ENCODE measurements at places on chromosomes 3 and 15. TPM values are rescaled to one million over a fixed set of nuclear protein-coding genes. Genes with fewer than 3 reads are reported as not detected.

GRCh38 chr3:42868841-42869240 is 6.8 kb downstream of the CYP8B1 start:
- H3K27ac ChIP-seq = no peak overlapping the region
- H3K4me3 ChIP-seq = no peak overlapping the region
- DNase-seq = no peak
- peaks cover 7% of the 10 kb centered on the region for H3K27me3 ChIP-seq
- H3K36me3 ChIP-seq = no peaks in the 10 kb centered on the region
- no peaks in the 10 kb centered on the region for H3K4me1 ChIP-seq

- DNase-seq = no peak
- H3K4me1 ChIP-seq = peaks cover 16% of the 10 kb centered on the region
- peaks cover 26% of the 10 kb centered on the region for H3K36me3 ChIP-seq
- no peak overlapping the region for H3K27ac ChIP-seq
These were observed 56.9 kb downstream of the ROPN1B start for GRCh38 chr3:126025862-126026261.

DNA sequence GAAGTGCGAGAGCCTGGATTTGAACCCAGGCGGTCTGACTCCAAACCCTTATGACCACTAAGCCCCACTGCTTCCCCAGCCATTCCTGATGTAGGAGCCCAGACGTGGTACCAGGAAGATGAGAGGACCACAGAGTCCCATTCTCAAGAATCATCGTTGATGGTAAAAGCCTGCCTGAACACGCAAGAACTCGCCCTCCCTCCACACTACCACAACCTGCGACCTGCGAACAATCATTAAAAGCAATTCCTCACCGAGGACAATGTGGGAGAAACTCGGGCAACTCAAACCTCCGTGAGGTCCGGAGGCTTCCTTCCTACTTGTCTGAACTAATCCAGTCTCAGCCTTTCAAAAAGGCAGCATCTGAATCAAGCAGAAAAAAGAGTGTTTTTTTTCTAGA is 10.3 kb downstream of the MAGI1 start:
- peaks cover 6% of the 10 kb centered on the region for H3K27me3 ChIP-seq
- H3K4me3 ChIP-seq = no peak overlapping the region
- no peak overlapping the region for H3K27ac ChIP-seq

- peaks cover 66% of the 10 kb centered on the region for H3K27me3 ChIP-seq
- H3K4me3 ChIP-seq = no peak overlapping the region
- peaks cover 29% of the 10 kb centered on the region for H3K4me1 ChIP-seq
- H3K36me3 ChIP-seq = no peaks in the 10 kb centered on the region
- no peak for DNase-seq
These were observed 2.9 kb upstream of the TMEM266 start for GRCh38 chr15:76056931-76057330.

GRCh38 chr3:172124271-172124670 is 84.9 kb downstream of the FNDC3B start:
- peaks cover 25% of the 10 kb centered on the region for H3K4me1 ChIP-seq
- no peak overlapping the region for H3K27ac ChIP-seq
- H3K27me3 ChIP-seq = no peaks in the 10 kb centered on the region
- no peak overlapping the region for H3K4me3 ChIP-seq
- no peak for DNase-seq
- H3K36me3 ChIP-seq = peaks cover 31% of the 10 kb centered on the region

GRCh38 chr3:192161661-192162060 is 565.7 kb downstream of the FGF12 start:
- H3K36me3 ChIP-seq = no peaks in the 10 kb centered on the region
- H3K27ac ChIP-seq = no peak overlapping the region
- no peaks in the 10 kb centered on the region for H3K27me3 ChIP-seq
- DNase-seq = no peak
- no peak overlapping the region for H3K4me3 ChIP-seq

Gene STRC
- 0.75 TPM for total RNA-seq

DNA sequence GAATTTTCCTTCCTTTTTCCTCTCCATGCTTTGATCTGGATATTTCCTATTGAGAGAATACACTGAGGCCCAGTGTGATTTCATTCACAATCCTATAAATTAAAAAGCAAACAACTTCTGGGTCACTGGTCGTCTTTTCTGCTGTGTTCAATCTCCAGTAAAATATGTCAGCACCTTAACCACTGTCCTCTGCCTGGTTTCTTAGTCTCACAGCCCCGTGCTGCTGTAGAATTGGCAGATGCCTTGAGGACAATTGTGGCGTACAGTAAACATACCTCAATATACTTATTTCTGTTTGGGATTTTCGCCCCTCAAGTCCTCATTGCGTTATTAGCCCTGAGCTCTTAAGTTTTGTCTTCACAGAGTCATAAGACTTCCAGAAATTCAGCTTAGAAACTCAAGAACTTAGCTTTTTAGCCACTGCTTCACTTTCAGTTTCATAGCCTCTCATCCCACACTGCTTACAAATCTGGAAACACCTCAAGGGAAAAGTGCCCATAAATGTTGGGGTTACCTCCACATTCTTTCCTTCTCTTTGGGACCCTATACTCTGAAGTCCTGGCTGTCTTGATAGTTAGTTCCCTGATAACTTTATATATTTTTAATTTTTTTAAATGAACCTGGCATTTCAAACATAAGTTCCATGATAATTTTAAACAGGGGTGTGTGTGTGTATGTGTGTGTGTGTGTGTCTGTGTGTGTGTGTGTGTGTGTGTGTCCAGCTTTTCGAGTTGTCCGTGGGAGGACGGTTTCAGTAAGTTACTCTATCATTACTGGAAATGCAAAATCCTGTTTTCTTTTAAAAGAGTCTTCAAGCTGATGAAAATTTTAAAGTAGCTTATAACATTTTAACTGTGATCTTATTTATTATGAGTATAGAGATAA is 238.4 kb upstream of the CTDSPL start:
- peaks cover 4% of the 10 kb centered on the region for H3K27me3 ChIP-seq
- H3K4me1 ChIP-seq = no peaks in the 10 kb centered on the region
- H3K36me3 ChIP-seq = no peaks in the 10 kb centered on the region
- no peak overlapping the region for H3K4me3 ChIP-seq
- no peak for DNase-seq
- H3K27ac ChIP-seq = no peak overlapping the region

Gene WDR93
- not detected for total RNA-seq

DNA sequence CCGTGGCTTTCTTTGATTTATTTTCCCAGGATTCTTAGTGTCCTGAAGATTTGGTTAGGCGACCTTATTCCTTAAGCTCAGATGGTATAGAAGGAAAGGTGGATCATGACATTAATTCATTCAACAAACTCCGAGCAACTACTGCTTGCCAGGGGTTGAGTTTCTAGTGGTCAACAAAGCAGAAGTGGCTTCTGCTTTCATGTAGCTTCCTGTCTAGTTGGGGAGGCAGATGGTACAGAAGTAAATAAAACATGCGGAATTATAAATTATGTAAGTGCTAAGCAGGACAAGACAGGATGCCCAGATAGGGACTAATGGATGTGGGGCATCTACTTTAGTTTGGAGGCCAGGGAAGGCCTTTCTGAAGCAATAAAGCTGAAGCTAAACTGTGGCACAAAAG is 15.6 kb downstream of the EEFSEC start:
- DNase-seq = no peak
- H3K27ac ChIP-seq = no peak overlapping the region
- no peaks in the 10 kb centered on the region for H3K27me3 ChIP-seq
- no peak overlapping the region for H3K4me3 ChIP-seq
- H3K36me3 ChIP-seq = no peaks in the 10 kb centered on the region
- H3K4me1 ChIP-seq = peaks cover 3% of the 10 kb centered on the region

DNA sequence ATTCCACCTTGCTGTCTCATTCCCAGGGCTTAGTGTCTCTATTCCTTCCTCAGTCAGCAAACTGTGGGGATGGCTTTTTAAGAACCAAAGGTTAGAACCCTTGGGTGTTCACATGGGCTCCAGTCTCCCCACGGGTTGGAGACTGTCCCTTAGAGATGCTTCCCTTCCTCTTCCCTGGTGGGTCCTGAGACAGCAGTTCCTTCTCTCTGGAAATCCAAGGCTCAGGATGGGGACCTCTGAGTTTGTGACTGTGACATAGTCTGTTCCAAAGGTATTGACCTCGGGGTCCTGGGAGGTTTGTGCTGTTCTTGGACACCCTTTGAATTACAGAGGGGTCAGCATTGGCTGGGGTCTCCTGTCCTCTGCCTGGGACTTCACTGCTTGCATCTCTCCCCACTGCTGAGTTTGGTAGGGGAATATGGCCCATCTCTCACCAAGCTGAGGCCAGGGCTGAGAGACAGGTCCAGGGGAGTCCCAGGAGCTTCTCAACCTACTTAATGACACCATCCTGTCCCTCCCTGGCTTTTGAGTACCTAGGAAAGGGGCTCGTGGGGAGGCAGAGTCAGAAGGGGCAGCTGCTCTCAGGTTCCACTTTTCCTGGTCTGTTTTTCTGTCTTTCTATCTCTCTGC is 1.5 kb downstream of the GRM2 start:
- no peak for DNase-seq
- H3K4me1 ChIP-seq = peaks cover 2% of the 10 kb centered on the region
- peaks cover 16% of the 10 kb centered on the region for H3K36me3 ChIP-seq
- no peak overlapping the region for H3K4me3 ChIP-seq
- H3K27me3 ChIP-seq = no peaks in the 10 kb centered on the region

GRCh38 chr3:140995881-140996280 is 54.2 kb downstream of the SLC25A36 start:
- H3K36me3 ChIP-seq = no peaks in the 10 kb centered on the region
- H3K27me3 ChIP-seq = peaks cover 16% of the 10 kb centered on the region
- no peak overlapping the region for H3K4me3 ChIP-seq

- H3K36me3 ChIP-seq = peaks cover 26% of the 10 kb centered on the region
- no peaks in the 10 kb centered on the region for H3K27me3 ChIP-seq
- H3K4me3 ChIP-seq = no peak overlapping the region
- no peaks in the 10 kb centered on the region for H3K4me1 ChIP-seq
- no peak overlapping the region for H3K27ac ChIP-seq
These were observed 151.7 kb downstream of the ATG7 start for GRCh38 chr3:11423868-11424267.

Gene ARID3B
- 49.2 TPM for total RNA-seq

- no peaks in the 10 kb centered on the region for H3K27me3 ChIP-seq
- no peak for DNase-seq
- H3K4me1 ChIP-seq = peaks cover 18% of the 10 kb centered on the region
- H3K27ac ChIP-seq = no peak overlapping the region
- peaks cover 28% of the 10 kb centered on the region for H3K36me3 ChIP-seq
These were observed 22.4 kb downstream of the CIAO2A start for GRCh38 chr15:64070965-64071851.

DNA sequence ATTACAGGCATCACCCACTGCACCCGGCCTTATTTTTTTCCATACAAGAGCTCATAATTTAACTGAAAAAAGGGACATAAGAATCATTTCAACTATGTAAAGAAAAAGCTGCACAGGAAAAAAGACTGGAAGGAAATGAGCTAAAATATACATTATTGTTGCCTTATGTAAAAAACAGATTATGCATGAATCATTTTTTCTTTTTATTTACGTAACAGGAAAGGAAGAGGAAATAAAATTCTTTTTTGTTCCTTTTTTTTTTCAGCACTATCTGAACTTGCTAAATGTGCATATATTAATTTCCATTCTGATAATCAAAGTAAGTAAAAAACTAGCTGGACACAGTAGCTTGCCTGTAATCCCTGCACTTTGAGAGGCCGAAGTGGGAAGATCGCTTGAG is 12.1 kb downstream of the KIF9 start:
- no peaks in the 10 kb centered on the region for H3K36me3 ChIP-seq
- H3K27me3 ChIP-seq = no peaks in the 10 kb centered on the region
- no peak overlapping the region for H3K27ac ChIP-seq

Gene INSYN1
- not detected for total RNA-seq

GRCh38 chr3:128983293-128984069 is 10.4 kb downstream of the CFAP92 start:
- no peaks in the 10 kb centered on the region for H3K36me3 ChIP-seq
- DNase-seq = no peak
- H3K4me1 ChIP-seq = no peaks in the 10 kb centered on the region
- H3K4me3 ChIP-seq = no peak overlapping the region

Gene H1-8
- not detected for total RNA-seq

DNA sequence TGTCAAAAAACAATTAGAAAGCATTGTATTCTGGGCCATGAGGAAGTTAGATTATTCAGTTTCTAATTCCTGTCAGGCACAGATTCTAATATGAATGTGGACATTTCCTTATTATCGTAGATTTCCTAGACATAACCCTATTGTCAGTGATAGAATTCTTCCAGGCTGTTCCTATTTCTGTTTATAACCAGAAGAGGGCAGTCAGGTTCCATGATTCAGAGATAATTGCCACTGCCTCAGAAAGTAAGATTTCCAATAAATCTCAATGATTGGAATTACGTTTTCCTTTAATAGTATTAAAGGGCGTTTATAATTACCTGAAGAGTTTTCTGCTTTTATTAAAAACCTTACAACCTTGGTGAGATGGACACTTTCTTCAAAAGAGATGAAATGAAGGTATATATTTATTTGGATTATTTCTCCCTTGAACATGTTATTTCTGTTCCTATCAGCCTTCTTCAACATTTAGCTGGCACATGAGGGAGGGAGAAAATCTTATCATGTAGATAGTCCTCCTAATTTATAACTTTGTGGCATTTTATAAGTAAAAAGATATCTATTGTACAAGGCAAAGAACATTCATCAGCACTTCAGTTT is 439.2 kb downstream of the MCTP2 start:
- no peak overlapping the region for H3K4me3 ChIP-seq
- H3K4me1 ChIP-seq = no peaks in the 10 kb centered on the region
- H3K27me3 ChIP-seq = peaks cover 17% of the 10 kb centered on the region

DNA sequence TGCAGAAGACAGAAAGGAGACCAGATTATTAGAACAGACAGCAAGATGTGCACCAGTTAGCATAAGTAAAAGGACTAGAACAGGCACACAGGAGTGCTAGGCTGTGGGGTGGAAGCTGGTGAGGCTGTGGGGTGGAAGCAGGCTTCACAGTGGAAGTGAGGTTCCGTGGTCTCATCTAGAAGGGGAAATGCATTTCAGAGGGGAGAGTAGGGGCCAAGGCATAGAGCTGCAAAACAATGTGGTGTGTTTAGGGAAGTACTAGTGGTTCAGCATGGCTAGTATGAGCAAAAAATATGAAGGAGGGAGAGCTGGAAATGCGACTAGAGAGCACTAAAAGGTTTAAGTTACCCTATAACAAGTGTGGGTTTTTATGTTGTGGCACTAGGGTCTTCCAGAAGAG is 6.5 kb downstream of the POPDC2 start:
- peaks cover 7% of the 10 kb centered on the region for H3K36me3 ChIP-seq
- no peak for DNase-seq
- H3K4me3 ChIP-seq = no peak overlapping the region
- peaks cover 14% of the 10 kb centered on the region for H3K4me1 ChIP-seq
- H3K27me3 ChIP-seq = no peaks in the 10 kb centered on the region

DNA sequence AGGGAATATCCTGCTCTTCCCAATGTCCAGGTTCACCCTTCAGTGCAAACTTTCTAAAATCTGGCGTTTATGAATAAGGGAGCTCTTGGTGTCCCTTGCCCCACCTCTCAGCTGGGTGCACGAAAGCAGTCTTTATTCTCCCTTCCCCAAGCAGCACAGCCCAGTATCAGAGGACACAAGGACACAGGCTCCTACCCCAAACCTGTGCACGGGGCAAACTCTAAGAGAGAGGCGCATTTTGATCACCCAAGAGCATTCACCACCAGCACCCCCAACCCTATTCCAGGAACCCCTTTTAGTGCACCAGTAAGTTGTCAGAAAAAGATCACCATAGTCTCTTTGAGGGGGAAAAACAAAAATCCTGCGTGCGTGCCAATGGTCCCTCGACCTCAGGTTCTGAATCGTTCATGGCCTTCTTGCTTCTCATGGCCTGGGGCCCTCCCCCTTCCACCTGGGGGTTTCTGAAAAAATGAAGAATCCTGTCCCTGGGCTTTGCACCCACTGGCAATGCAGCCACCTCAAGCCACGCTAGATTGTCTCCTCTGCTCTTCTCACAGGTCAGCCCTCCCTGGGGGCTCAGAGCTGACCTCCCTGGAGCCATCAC is 78.9 kb downstream of the FAM174B start:
- H3K36me3 ChIP-seq = no peaks in the 10 kb centered on the region
- H3K27ac ChIP-seq = no peak overlapping the region
- H3K4me3 ChIP-seq = no peak overlapping the region
